ENCODE measurements at places on chromosomes 1 and 21.

DNA sequence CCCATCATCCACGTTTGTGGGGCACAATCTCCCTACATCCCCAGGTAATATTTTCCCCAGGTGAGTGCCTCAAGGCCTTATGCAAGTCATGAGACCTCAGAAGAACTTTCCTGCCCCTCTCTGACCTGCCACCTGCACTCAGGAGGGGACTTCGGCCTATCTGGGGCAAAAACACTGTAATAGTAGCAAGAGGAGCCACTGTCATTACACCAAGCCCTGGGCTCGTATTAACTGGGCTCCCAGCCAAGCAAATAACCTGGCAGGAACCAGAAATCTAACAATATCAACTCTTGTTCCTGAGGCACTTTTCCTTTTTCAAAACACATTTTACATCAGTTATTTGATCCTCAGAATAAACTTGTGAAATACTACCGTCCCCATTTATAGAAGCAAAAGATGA lies 30.9 kb downstream of the LAMB3 start:
- DNase-seq = peak; percentile 35

GRCh38 chr1:244019982-244020485 lies 31.0 kb upstream of the ZBTB18 start:
- no peak for DNase-seq

DNA sequence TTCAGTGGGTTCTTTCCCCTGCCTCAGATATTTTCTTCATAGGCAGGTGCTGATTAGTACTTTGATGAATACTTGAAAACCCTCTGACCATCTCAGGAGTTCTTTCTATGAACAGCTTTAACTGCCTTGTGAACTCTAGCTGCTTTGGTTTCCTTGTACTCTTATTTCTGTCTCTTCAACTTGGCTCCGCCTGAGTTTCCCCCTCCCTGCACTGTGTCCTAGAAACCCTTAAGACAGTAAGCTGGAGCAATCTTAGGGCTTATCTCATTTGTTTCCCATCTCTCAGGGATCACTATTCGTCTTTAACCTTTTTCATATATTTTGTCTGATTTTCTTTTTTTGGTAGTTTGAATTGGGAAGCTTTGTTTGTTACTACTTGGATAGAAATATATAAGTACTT lies 99.1 kb downstream of the PKN2 start:
- DNase-seq = no peak

- DNase-seq = no peak
These were observed 20.0 kb downstream of the YIPF1 start for GRCh38 chr1:53869454-53870117.

DNA sequence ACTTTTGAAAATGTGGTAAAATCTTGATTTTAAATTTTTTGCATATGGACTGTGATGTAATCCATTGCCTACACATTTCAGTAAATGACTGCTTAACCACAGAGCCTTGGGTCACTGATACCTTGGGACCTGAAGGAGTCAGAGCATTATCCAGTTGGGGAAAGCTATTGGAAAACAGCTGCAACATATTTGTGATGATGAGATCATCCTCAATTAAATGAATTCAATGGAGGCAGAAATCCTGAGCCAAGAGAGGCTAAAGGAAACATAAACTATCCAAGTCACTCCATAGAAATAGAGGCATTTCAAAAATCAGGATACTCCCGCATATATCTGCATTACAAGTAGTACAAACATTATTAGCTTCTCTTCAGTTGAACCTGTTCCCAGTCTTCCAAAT lies 99.8 kb upstream of the PRMT6 start:
- DNase-seq = no peak

GRCh38 chr1:231357831-231358354 lies 19.8 kb downstream of the SPRTN start:
- DNase-seq = peak; percentile 46

GRCh38 chr1:57329937-57330336 lies 93.9 kb downstream of the DAB1 start:
- no peak for DNase-seq
